ENCODE measurements at places on chromosomes 2 and 18.

DNA sequence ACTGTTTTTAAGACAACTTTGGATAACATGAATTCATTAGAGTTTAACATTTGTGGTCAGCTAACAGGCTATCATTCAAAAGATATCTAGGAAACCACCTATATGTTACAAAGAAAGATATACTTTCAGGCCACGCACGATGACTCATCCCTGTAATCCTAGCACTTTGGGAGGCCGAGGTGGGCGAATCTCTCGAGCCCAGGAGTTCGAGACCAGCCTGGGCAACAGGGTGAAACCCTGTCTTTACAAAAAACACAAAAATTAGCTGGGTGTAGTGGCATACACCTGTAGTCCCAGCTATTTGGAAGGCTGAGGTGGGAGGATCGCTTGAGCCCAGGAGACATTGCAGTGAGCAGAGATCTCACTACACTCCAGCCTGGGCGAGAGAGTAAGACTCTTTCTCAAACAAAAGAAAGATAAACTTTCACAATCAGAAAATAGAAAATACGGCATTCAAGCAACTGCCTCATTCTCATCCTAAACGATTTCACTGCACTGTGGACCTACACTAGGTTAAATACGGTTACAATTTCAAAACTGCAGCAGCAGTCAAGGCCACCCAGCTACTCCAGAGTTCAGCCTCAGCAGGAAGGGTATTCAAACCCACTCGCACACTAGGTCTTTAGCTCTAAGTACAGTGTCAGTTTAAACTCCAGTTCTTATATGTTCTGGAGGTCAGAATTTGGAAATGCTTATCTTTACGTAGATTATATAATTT is 250.0 kb upstream of the SLC39A10 start:
- no peak for DNase-seq

DNA sequence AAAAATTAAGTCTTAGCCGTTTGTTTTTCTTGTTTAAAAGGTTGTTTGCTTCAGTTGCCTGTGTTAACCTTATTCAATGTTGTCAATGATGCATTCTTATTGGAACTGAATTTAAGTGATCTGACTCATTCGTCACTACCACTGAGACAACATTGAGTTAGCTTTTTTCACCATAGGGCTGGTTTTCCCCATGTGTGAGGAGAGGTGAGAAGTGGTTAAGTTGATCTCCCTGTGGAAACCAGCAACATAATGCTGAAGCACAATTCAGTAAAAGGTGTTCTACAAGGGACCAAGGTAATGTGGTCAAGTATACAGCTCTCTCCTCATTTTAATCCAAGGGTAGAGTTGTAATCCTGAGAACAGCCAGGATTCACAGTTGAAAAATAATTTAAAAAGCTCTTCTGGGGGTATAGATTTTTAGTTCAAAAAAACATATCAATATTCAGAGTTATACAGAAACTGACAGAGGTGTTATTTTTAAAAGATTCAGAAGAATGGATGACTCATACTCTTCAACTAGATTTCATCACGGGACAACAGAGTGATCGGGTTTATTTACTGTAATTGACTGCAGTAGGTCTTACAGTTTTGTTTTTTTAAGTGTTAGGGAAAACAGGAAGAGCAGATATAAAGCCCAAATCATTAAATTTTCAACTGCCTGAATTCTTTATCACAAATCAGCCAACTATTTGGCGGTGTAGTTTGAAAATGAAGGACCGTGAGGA is 12.6 kb downstream of the NOP58 start:
- DNase-seq = peak; percentile 37

GRCh38 chr2:6993229-6993640 is 76.0 kb downstream of the RNF144A start:
- no peak for DNase-seq

DNA sequence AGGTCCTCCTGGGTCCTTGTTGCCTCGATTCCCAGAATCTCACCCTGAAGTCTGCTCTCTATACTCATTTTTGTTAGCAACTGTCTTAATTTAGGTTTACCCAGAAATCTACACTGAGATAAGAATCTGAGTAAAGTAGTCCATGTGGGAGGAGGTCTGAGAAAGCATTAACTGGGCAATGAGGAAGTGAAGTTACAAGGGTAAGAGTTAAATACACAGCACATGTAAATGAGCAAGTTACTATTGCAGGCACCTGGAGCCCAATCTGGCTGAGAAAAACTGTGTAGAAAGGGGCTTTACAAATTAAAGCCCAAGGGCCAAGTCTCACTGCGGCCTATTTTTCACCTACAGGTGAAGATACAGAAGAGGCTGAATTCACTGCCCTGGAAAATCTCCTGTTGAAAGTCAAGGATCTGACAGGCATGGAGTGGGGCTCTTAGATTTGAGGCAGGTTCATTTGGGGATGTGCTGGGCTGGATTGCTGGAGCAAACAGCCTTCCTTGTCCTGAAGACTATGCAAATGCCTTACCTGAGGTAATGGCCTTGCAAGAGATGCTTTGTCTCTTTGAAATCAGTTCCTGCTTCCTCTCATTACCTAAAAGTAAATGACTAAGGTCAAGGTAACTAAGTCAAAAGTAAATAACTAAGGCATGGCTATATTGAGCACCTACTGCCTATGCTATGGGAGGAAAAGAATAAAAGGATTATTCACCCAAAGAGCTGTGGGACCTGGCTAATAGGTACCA is 84.4 kb upstream of the DYNAP start:
- no peak for DNase-seq

DNA sequence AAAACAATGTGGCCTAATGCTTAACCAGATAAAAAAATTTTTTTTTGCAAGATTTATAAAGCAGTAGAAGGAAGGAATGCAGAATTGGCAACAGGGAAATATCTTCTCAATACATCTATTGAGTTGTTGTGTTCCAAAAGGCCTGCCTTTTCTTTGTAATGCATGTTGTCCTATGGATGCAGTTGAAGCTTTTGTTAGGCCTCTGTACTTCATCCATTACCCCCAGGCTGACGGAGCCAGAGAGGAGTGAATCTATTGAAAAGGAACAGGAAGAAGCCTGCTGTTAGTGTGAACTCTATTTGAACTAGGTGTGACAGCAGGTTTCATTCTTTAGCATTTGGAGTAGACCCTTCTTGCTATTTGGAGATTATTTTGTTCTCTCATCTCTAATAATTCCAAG is 56.5 kb downstream of the MTX2 start:
- DNase-seq = no peak

DNA sequence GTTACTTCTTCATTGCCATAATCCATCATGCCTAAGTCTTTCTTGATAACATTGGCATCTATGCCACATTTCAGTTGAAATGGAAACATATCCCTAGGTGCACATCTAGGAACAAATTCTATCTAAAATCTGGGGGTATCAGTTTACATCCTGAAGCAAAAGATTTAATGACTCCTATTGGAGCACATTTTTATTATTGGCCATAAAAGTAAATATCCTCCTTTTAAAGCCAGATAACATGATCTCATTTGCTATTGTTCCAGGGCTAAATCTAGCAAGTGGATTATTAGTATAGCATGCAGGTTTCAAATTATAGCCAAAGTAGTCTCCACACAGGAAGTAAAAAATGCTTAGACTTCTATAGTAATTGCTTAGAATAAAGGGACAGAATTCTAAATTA is 193.2 kb downstream of the CDH2 start:
- DNase-seq = no peak

DNA sequence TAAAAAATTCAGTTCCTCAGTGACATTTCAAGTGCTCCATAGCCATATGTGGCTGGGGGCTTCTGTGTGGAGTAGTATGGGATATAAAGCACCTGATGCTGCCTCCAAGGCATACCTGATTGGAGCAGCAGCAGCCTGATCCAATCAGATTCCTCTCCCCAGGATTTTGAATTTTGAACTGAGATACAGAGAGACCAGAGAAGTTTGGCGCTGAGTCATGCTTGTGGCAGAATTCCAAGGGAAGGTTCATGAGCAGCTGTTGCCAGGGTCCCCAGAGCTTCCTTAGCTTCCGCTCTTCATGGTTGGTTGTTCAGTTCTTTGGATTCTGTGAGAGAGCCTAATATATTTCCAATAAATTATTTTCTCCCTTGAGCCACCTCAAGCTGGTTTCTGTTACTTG is 29.0 kb upstream of the CFAP36 start:
- DNase-seq = no peak

DNA sequence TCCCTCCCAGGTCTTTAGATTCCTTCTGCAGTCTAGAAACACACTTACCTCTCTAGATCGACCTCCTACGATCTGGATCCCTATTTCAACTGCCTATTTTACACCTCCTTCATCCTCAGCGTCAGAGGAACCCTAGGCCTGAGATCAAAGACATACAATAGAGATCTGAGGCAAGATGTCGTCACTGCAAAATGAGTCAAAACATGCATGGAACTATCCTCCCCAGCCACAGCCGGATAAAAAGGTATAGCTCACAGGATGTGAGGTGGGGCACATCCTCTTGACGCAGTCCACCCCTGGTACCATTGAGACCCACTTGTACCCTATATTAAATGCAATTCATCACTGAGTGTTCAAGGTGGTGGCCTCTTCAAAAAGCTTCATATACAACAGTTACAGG is 63.7 kb upstream of the DNAJC10 start:
- DNase-seq = peak; percentile 8

- no peak for DNase-seq
Observed at GRCh38 chr2:142140434-142140845, 9.6 kb upstream of the LRP1B start.

DNA sequence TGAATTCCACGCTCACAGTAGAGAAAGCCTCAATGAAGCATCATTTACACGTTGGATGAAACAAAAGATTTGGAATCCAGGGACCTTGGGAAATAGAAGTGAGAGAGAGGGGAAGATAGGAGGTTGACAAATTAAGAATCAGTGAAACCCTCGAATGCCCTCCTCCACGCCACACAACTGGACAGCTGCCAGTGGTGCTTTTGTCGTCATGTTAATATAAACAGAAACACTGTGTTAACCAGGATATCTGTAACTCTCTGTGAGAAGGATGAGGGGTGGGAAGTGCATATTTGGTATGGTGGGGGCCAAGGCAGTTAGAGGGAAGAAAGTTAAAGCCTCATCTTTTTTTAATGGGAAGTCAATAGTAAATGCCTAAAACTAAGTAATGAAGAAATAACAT is 108.7 kb downstream of the GFPT1 start:
- DNase-seq = no peak

DNA sequence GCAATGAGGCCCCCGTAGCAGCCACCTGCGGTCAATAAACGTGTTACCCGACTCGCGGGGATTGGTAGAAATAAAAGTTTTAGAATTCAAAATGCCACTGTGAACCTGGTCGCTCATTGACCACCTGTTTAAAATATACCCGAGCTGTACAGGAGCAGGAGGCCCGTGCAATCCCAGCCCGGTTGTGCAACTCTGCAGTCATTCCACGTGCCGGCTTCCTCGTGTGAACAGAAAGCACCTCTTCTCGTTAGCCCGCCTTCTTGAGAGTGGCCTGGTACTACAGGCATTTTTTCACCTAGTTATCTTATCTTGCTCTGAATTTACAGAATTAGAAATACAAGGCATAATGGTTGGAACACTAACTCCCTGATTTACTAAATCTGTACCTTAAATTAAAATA is 660.7 kb downstream of the GALR1 start:
- no peak for DNase-seq

- no peak for DNase-seq
Observed at GRCh38 chr2:17578466-17578928, 38.0 kb downstream of the VSNL1 start.

GRCh38 chr18:39051013-39051412 is 1485.4 kb upstream of the CELF4 start:
- no peak for DNase-seq

- DNase-seq = no peak
Observed at GRCh38 chr2:75142081-75142480, 57.2 kb downstream of the TACR1 start.

GRCh38 chr2:23375448-23375847 is 9.5 kb upstream of the KLHL29 start:
- DNase-seq = no peak

- DNase-seq = no peak
Observed at GRCh38 chr2:215020283-215020682, 118.1 kb downstream of the ABCA12 start.

- no peak for DNase-seq
Observed at GRCh38 chr2:26495705-26496297, 17.9 kb upstream of the OTOF start.

DNA sequence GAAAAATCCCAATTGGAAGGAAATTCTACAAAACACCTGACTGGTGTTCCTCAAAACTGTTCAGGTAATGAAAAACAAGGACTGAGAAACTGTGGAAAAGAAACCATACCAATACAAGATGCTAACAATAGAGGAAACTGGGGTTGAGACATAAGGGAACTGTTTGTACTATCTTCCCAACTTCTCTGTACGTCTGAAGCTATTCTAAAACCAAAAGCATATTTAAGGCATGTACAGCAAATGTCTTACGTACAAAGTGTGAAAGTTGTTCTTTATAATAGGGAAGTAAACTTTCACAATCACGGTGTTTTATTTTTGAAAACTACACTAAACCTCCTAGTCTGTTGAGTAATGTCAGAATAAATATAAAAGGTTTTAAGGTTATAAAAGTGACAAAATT is 776.1 kb upstream of the RAB6C start:
- DNase-seq = no peak

DNA sequence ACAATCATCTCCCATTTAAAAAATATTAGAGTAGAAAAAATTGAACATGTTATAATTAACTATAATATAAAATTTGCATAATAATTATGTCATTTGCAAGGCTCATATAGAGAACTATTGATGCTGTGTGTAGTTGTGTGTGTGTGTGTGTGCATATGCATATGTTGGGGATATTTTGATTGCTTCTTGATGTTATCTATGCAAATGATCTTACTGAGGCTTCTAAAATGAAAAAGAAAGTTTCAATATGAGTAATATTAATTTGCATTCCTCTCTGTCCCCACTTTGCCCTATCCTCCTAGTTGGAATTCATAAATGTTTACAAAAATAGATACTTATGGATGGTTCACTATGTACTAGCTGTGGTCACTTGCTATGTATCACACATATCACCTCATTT is 523.3 kb downstream of the TRIB2 start:
- DNase-seq = no peak

DNA sequence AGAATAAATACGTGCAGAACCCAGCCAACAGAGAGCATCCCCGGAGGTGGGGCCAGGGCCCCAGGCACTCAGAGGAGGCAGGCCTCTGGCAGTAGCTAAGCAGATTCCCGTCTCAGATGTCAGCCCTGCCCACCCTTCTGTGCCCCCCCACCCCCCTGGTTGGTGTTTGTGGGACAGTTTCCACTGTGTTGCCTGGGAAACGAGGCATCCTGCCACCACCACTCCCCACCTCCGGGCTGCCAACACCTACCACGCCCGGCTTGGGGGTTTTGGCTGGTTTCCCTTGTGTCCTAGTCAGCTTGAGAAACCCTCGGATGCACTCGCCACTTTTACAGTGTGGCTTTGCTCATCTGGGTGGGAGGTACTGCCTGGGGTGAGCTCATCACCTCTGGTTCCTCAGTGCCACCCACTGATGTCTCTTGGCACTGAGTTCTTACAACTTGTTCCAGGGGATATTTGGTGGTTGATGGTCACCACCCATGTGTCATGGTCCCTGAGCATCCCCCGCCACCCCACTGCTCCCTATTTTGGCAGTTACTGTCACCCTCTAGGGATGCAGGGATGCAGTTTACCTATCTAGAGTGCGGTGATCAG is 72.4 kb upstream of the YWHAQ start:
- DNase-seq = peak; percentile 86

GRCh38 chr2:217707131-217707611 is 295.6 kb downstream of the TNS1 start:
- DNase-seq = no peak

GRCh38 chr2:160364364-160364763 is 129.2 kb downstream of the RBMS1 start:
- DNase-seq = no peak

- no peak for DNase-seq
Observed at GRCh38 chr18:634551-635045, 22.9 kb upstream of the TYMS start.

GRCh38 chr2:176075481-176075880 is 8.3 kb downstream of the EVX2 start:
- no peak for DNase-seq

All from stimulated activated CD4-positive, alpha-beta T cell treated with anti-CD3 and anti-CD28 coated beads, Interleukin-4, amount 100 ng/mL, for 24 hours (primary cell).